ENCODE measurements at places on chromosomes 13 and 19.

DNA sequence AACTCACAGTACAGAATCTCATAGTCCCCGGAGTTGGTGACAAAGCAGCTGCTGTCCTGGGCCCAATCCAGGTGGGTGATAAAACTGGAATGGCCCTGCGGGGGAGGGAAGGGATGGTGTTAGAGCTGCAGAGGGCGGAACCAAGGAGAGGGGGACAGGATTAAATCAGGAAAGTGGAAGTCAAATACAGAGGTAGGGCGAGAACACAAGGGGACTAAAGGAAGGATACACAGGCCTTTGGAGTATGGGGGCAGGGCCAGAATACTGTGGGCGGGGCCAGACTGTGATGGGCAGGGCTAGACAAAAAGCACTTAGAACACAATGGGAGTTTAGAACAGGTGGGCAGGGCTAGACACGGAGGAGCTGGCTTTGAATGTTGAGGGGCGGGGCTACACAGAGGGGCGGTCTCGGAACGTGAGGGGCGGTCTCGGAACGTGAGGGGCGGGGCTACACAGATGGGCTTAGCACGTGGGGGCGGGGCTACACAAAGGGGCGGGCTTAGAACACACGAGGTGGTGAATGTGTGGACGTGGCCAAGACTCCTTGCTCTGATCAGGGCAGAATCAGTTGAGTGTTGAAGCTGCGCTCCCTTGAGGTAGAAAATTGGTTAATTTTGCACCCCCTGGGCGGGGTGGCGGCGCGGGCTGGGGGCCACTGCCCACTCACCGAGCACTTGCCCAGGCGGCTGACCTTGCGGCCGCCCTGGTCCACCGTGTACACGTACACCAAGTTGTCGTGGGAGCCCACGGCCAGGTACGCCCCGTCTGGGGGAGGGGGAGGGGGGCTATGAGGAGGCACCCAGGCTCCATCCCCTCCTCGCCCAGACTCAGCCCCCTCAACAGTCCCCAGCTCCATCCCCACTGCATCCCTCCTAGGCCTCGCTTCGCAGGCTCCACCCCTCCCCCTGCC lies 14.0 kb upstream of the GPR4 start:
- peak; percentile 68 for DNase-seq

- no peak for DNase-seq
Observed at GRCh38 chr19:9427941-9428340, 7.4 kb downstream of the ZNF266 start.

GRCh38 chr19:45352471-45352870 lies 11.9 kb downstream of the KLC3 start:
- no peak for DNase-seq

- DNase-seq = no peak
Observed at GRCh38 chr19:23098988-23099387, 17.8 kb upstream of the ZNF730 start.

DNA sequence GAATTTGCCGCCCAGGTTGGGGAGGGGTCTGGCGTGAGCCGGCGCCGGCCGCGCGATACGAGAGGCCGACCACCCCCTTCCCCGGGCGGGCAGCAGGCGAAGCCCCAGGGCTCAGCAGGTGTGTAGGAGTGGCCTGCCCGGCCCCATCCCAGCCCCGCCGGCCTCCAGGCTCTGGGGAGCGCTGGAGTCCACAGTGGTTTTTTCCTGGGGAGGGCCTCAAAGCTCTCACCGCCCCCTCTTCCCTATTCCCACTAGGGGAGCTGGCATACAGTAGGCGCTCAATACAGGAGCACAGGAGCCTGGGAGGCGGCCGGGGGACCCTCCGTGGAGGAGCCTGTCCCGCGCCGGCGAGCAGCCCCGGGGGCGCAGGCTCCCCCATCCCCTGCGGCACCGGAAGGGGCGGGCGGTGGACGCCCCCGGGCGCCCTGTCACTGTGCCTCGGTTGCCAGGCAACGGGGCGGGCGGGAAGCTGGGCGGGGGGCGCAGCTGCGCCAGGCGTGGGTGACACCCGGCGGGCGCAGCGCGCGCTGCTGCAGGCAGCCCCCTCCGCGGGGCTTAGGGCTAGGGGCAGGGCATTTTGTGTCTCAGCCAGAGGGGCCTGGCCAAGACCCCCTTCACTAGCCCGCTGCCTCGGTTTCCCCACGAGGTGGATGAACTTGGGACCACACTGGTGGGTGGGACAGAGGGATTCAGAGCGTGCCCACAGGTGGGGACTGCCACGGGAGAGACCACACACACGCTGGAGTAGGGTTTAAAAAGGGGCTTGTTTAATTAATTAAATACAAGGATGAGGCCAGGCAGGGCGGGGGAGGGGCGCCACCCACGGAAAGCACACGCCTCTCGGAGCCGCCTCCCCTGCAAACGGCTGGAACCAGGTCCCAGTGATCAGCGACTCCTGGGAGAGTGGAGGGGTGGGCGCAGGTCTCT lies 3.6 kb upstream of the REXO1 start:
- no peak for DNase-seq

- DNase-seq = no peak
Observed at GRCh38 chr13:40236566-40237168, 429.8 kb downstream of the FOXO1 start.

DNA sequence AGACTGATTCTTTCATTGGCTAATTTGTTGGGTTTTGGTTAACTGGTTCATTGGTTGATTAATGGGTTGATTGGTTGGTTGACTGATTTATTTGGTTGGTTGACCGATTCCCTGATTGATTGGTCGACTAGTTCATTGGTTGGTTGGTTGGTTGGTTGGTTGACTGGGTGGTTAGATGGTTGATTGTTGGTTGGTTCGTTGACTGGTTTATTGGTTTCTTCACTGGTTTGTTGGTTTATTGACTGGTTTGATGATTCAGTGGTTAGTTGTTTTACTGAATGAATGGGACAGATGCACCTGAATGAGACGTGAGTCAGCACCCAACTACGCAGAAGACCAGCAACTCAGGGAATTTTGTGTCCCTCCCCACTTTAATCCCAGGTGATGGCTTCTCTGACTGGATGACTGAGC lies 2.7 kb upstream of the NUP62 start:
- no peak for DNase-seq

DNA sequence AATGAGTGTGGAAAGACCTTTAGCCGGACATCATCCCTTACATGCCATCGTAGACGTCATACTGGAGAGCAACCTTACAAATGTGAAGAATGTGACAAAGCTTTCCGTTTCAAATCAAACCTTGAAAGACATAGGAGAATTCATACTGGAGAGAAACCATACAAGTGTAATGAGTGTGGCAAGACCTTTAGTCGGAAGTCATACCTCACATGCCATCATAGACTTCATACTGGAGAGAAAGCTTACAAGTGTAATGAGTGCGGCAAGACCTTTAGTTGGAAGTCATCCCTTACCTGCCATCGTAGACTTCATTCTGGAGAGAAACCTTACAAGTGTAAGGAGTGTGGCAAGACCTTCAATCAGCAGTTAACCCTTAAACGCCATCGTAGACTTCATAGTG lies 11.7 kb upstream of the ZNF813 start:
- DNase-seq = no peak

DNA sequence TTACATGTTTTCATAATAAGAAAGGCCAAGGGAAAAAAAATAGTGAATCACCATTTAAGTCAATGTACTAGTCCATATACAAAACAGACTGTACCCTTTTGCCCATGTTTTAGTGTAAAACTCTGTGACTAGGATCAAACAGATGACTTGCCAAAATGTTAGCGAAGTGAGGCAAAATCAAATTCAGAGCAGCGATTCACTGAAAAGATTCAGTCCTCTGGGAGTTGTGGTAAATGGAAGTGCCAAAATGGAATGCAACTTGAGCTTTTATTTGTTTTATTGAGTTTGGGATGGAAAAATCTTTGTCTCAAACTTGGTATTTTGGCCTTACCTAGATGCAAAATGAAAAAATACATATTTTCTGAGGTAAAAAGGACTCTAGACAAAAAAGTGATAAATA lies 9.1 kb downstream of the CDADC1 start:
- DNase-seq = no peak

DNA sequence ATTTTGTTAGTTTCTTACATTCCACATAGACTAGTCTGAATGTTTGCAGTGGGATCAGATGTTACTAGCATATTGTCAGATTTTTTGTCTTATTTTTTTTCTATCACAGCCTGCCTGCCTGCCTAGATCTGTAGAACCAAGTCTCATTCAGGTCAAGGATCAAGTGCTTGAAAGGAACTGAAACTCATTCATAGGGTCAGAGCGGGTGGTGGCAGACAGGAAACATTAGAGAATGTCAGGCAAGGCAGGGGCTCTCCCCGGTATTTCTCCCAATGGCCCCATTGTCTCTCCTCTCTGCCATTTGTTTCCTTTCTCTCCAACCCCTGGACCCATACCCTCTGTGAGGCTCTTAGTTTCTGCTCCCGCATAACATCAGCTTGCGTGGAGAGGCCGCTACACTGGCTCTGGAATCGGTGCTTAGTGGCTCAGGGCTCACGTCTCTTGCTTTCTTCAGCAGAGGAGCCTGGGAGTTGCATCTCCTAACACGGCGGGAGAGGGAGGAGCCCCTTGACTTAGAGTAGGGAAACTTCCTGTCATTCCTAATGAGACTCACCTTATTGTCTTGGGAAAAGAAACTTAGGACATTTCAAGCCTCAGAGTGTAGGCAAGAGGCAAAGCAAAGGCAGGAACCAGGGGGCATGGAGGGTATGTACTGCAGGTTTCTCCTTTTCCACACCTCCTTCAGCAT lies 35.6 kb upstream of the SPATA13 start:
- DNase-seq = peak; percentile 15

GRCh38 chr19:51628153-51628939 lies 1.9 kb downstream of the SIGLEC5 start:
- no peak for DNase-seq

DNA sequence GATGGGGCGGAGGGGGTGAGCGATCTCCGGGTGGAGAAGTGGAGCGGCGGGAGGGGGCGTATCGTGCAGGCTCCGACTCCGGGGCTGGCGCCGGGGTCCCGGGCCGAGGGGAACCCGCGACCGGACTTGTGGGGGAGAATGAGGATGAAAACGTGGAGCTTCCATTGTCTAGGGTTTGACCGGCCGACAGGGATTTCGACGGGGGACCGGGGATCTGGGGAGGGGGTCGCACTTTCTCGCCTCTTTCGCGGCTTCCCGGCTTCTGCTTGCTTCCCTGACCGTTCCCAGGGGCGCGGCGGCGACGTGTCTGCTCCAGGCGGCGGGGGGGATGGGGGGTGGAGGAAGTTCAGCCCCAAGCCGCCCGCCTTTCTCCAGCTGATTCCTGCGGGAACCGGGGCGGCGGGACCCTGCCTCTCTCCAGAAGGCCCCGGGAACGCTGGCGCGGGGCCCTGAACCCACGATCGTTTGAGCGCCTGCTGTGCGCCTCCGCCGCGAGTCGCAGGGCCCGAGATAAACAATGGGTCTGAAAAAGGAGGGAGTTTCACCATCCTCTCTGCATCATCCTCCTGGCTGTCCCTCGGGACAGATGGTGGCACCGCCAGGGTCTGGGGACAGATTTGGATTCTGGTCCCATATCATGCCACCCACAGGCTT lies 790 bp downstream of the TPM4 start:
- no peak for DNase-seq
